ENCODE measurements at places on chromosomes 6 and 20.

DNA sequence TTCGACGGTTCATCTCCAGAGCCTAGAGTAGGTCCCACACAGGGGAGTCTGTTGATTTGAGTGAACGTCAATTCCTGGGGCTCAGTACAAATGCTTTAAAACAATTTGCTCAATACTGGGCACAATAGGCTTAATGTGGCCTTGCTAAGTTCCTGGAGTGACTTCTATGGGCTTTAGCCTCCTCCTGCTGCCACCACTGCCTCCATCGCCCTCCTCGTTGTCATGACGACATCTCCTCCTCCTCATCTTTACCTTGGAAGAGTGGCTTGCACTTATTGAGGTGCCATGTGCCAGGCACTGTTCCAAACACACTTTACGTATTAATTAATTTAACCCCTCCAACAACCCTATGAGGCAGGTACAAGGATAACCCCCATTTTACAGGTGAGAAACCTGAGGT, 11.8 kb upstream of the ZMYND8 start:
- no peak for DNase-seq

DNA sequence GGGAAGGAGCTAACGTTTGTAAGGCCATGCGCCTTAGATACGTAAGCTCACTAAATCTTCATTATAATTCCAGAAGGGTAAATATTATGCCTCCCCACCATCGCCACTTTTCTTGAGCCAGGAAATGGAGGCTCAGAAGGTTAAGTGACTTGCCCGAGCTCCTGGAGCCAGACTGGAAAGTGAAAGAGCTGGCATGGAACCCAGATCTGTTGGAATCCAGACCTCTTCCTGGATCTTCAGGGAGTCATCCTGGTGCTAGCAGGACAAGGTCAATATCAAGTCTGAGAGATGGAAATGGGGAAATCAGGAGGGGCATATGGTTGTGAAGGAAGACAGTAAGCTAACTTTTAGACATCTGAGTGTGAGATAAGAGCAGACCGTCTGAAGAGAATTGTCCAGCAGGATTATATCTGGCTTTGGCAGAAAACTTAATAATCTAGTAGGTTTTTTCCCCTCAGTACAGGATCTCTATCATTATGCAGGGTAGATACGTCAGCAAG, 6.2 kb downstream of the TMEM200A start:
- no peak for DNase-seq

DNA sequence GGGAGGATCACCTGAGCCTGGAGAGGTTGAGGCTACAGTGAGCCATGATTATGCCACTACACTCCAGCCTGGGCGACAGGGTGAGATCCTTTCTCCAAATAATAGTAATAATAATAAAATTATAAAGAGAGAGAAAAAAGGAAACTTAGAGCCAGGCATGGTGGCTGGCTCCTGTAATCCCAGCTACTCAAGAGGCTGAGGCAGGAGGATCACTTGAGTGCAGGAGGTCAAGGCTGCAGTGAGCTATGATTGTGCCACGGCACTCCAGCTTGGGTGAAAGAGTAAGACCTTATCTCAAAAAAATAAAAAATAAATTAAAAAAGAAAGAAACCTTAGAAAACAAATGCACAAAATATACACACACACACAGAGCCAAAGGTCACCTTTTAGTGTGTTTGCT, 5.2 kb upstream of the SAMHD1 start:
- no peak for DNase-seq

- DNase-seq: no peak
Observed at GRCh38 chr20:60024801-60025200, 66.6 kb downstream of the CDH26 start.

- no peak for DNase-seq
Observed at GRCh38 chr20:23396950-23397627, 24.2 kb downstream of the NAPB start.

DNA sequence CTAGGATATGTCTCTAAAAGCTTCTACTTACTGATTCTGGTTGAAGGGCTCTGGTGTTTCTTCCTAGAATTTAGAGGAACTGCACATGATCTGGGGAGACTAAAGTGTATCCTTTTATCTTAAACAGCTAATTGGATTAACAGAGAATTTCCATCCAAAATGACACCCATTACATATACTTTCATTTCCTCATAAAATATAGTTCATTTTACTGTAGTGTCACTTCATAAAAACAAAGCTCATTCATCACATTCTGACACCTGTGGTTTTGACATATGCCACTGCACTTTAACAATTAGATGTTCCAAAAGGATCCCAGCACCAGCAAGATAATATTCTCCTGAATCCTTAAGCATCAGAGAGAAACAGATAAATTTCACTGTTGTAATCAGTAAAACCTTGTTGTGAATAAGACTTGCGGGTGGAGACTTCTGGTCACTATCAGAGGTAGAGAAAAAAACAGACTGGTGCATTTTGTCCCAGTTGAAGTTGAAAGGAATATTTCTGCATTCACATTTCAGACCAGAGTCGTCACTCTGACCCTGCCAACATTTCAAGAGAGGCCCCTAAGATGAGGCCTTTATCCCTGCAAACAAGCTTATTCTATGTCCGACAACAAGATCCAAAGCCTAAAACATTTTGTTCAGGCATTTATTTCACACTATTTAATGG, 175.3 kb upstream of the BMP5 start:
- DNase-seq: no peak

DNA sequence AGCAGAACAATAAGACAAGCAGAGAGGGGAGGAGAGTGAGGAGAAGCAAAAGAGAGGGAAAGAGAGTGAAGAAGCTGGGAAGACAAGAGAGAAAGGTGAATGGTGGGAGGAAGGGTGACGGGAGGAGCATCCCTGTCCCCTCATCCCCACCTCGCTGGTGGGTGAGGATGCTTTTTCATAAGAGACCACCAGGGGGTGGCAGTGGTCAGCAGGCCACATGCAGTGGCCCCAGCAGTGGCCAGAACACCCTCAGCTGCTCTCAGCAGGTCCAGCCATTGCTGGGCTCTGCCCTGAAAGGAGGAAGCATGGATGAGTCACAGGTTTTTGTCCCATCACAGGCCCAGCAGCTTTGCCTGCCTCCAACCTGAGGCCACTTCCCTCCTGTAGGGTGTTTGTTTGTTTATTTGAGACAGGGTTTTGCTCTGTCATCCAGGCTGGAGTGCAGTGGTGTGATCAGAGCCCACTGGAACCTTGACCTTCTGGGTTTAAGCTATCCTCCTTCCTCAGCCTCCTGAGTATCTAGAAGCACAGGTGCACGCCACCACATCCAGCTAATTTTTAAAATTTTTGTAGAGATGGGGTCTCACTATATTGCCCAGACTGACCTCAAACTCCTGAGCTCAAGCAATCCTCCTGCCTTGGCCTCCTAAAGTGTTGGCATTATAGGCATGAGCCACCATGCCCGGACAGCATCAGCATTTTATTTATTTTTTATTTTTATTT, 24.0 kb downstream of the FGD2 start:
- no peak for DNase-seq

DNA sequence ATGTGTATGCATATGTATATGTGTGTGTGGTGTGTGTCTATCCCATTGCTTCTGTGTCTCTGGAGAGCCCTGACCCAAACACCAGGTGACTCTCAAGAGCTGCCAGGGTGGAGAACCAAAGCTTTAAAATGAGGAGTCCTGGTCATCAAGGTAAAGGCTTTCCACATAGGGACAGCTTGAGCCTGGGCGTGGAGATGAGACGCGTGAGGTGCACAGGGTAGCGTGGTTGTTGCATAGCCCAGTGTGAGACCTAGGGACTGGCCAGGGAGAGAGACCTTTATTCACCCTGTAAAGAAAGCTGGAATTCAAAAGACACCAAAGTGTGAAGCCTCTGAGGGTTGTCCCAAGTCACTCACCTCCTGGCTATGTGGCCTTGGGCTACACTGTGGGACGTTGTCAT, 149.1 kb downstream of the SYCP2 start:
- no peak for DNase-seq

DNA sequence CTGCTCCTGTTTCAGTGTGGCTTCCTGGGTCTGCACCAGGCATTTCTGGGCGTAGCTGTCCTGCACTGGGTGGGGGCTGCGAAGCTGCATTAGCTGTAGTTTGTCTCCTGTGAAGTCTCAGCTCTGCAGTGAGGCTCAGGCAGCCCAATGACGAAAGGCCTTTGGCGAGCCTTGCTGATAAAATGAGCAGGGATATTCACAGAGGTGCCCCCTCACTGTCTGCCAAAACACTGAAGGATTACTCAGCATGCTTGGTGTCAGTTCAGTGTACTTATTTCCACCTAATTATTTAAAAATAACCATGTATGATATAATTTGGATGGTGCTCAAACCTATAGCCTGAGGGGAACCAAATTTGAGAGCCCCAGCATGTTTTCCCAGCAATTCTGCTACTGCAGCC, 73.5 kb downstream of the ECT2L start:
- DNase-seq: no peak

GRCh38 chr20:32871627-32872160, 13.0 kb downstream of the EFCAB8 start:
- no peak for DNase-seq

GRCh38 chr6:2110504-2110903, 134.9 kb downstream of the GMDS start:
- no peak for DNase-seq

GRCh38 chr20:38321959-38322598, 18.1 kb downstream of the BPI start:
- DNase-seq: peak; percentile 20

DNA sequence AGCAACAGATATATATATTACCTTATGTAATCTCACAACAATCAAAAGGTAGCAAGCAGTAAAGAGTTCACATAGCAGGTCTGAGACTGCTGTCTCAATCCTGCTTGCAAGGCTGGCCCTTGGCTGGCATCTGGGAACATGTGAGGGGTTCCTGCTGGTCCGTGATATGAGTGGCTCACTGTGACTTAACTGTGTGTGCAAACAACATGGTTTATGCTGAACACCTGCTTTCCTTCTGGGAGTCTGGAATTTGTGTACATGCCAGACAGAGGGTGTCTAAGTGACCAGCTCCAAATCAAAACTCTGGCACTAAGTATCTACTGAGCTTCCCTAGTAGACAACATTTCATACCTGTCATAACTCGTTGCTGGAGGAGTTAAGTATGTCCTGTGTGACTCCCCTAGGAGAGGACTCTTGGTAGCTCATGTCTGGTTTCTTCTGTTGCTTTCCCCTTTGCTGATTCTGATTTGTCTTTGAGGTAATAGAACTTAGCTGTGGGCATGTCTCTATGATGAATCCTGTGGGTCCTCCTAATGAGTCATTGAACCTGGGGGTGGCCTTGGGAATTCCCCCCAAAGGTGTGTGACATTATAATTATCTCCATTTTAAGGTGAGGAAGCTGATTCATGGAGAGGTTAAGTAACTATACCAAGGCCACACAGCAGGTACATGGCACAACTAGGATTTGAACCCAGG, 131.6 kb upstream of the NEDD9 start:
- no peak for DNase-seq

- DNase-seq: no peak
Observed at GRCh38 chr6:105804424-105804823, 281.7 kb upstream of the PRDM1 start.

- DNase-seq: no peak
Observed at GRCh38 chr6:79648328-79648727, 17.2 kb downstream of the SH3BGRL2 start.

- no peak for DNase-seq
Observed at GRCh38 chr6:80640176-80640575, 533.7 kb downstream of the BCKDHB start.

GRCh38 chr6:166561771-166562359, 24.6 kb downstream of the RAMACL start:
- DNase-seq: no peak

- no peak for DNase-seq
Observed at GRCh38 chr20:1202762-1203504, at the start of gene C20orf202. TSS of gene C20orf202 (plus strand) at chr20:1203454. CDS start at chr20:1203586, 132 bp downstream.

- no peak for DNase-seq
Observed at GRCh38 chr6:79236711-79237110, 2.2 kb upstream of the HMGN3 start.

GRCh38 chr20:46703435-46703834, 6.0 kb upstream of the SLC2A10 start:
- no peak for DNase-seq

GRCh38 chr6:168413856-168414255, 27.1 kb upstream of the SMOC2 start:
- DNase-seq: no peak

DNA sequence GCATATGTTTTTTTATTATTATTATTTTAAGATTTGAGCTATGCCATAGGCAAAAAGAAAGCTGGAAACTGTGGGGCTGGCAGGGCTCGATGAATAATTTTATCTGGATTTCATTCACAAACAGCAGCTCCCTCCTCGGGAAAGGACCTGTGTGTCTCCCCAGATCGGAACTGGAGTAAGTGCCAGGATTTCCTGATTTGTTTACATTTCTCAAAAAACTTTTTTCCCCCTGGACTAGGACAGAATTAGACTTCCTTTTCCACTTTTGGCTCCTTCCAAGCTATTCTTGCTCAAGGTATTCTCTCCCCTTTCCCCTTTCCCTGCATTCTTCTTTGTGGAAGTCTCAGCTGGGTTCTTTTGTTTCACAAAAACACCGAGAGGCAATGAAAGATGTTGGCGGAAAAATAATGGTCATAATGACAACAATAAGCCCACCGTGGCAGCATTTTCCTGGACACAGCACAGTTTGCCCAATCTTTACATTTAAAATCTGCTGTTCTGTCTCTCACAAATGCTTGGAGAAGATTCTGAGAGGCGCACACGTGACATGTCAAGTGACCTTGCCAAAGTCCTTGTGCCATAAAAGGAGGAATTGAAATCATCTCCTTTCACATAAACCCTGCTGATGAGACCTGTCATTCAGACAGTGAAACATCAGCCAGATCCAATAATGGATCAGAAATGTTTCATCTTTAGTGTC, 85.8 kb upstream of the PREP start:
- no peak for DNase-seq

DNA sequence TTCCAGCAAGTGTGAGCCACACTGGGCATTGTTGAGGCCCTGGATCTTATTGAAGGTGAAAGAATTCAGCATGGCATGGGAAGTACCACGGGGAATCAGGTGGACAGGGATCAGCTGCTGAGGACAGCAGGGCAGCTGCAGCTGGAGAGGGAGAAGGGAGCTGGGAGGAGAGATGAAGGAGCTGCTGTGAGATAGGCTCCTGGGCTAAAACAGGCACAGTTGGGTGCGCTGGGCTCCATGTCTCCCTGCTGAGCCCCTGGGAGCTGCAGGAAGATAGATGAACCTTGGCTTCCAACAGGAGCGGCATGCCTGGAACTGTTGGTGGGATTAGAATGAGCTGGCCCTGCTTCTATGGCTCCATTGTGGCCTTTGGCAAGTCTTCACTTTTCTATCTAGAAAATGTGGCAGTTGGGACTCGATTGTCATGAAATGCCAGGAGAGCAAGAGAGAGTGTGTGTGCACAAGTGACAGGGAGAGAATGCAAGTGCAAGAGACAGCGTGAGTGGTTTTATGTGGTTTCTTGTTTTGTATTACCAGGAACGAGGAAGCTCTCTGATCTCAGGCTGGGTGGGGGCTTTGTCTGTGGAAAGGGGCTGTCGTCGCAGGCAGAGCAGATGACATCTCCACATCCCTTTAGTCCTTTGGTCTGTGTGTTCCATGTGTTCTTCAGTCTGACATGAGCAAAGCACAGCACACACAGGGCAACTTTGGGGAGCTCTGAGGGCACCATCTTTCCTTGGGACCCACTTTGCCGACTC, 20.4 kb downstream of the SNPH start:
- DNase-seq: no peak

GRCh38 chr20:62069741-62070216, 4.1 kb upstream of the TAF4 start:
- no peak for DNase-seq

- no peak for DNase-seq
Observed at GRCh38 chr6:5107341-5107740, 22.2 kb downstream of the PPP1R3G start.

- no peak for DNase-seq
Observed at GRCh38 chr20:59955131-59955796, 3.0 kb upstream of the CDH26 start.

- DNase-seq: no peak
Observed at GRCh38 chr6:137218473-137218916, 690 bp downstream of the IFNGR1 start.

Data from DMS 273 treated with DMSO at 0.1 percent for 48 hours (cell line).